ENCODE measurements at places on chromosomes 3 and 15.

DNA sequence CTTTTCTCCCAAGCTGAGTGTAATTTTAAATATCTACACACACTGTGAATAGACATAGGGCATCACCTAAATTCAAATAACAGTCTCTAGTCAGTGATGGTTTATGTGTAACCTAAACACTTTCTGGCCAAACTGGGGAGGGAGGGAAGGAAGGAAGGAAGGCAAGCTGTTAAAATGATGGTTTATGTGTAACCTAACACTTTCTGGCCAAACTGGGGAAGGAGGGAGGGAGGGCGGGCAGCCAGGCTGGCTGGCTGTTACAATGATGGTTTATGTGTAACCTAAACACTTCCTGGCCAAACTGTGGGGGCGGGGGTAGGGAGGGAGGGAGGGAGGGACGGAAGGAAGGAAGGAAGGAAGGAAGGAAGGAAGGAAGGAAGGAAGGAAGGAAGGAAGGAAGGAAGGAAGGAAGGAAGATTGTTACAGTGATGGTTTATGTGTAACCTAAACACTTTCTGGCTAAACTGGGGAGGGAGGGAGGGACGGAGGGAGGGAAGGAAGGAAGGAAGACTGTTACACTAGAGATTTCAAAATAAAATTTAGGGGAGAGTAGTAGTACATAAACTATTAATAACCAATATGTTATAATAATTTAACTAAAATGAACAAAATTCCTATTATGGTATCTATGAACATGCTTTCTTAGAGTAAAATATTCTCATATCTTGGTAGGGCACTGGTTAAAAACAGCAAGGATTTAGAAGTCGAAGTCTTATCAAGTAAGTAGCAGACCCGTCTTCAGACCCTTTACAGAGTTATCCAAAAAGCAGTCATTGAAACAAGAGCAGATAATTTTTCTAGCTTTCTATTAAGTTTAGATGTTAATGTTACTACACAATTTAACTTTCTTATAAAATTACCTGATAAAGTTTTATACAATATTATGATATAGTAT is 148.1 kb downstream of the LMLN start:
- DNase-seq: no peak

DNA sequence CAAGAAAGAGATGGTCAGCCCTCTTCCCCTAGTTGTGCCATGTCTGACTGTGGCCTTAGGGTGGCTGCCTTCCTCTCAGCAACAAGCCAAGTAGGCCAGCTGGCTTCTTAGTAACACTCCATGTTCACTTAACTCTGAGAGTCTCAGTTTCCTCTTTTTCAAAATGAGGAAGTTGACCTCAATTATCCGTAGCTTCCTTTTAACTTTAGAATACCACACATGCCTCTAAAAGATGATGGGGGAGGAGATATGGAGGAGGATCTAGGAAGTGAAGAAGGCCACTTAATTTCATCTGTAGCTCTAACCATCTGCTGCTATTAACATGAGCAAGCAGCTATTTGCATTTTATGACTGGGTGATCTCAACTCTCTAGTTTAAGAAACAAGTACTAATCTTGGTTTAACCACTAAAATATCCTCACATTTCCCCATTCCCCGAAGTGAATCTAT is 32.9 kb downstream of the CD200R1L start:
- DNase-seq: no peak

- no peak for DNase-seq
Measured at GRCh38 chr3:12905316-12906071, 64.1 kb upstream of the RPL32 start.

DNA sequence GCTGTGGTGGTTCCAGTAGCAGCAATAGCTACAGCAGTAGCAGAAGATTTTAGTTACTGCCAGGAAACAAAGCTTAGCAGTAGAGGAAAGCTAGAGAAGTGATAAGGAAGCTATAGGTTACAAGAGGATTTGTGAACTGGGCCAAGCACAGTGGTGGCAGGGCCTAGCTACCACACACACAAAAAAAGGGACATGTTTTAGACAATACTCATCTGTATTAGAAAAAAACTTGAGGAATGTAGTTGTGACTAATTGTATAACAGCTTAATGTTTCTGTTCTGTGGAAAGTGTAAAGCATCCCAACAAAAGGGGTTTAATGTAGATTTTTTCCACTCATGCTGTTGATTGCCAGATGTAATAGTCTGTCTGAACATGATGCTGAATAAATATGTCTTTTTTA is 29.9 kb upstream of the PFN2 start:
- no peak for DNase-seq

DNA sequence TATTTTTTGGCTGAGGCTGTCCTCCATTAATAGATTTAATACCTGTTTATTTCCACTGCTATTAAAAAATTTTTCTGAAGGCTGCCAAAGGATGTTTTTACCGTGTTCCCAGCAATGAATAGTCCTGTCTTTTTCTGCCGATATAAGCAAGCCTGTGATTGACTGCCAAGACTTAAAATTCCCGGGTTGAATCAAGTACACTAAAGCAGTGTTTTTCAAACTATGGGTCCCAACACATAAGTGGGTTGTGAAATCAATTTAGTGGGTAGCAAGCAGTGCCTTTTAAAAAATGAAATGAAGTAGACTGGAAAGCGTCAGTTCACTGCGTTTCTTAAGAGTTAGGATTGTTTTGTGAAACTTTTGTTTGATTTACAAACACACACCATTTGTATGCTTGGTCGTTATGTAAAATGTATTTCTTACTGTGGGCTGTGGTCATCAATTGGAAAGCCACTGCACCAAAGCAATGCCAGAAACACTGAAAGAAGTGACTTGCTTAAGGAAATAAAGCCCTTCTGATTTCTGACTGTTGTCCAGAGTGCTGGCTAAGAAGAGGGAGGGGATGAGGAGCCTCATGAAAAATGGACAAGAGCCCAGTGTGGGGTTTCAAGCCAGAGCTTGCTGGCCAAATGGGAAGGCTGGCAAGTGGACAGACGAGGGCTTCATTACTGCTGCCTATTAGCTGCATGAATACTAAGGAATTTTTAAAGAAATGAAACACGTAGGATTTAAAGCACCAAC is 206.0 kb downstream of the THRB start:
- no peak for DNase-seq

- DNase-seq: no peak
Measured at GRCh38 chr3:58659051-58659675, 7.4 kb downstream of the FAM3D start.

DNA sequence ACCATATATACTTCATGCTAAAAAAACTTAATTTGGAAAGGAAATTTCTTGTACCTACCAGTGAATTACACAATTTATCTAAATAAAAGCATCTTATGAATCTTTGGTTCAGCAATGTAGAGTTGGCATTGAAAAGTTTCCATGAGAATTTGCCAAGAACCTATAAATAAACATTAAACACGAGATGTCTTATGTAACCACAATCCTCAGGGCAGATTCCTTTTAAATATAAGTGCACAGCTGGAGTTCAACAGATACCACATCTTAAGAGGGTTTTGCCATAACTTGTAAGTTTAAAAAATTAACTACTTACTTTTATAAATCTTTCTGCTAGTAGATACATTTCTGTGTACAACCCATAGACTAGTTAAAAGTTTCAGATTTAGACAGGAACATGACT is 499.3 kb upstream of the ARRDC4 start:
- DNase-seq: no peak

GRCh38 chr3:113249601-113250000 is 38.2 kb downstream of the BOC start:
- no peak for DNase-seq

DNA sequence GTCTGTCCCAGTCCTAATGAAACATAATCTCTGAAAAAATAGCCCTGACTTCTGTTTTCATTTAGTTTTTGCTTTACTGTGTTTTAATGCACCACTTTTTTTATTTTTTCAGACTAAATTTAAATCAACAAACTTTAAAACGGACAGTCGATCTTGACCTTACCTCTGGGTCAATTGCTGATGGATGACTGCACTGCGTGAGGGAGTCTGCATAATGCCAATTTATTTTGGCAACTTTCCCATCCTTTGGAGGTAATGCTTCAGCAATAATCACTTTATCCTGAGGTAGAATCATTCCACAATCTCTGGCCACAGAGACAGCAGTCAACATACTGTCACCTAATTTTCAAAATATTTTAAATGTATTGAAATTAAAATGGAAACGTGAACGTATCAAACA is 32.5 kb upstream of the GP5 start:
- DNase-seq: peak; percentile 43

DNA sequence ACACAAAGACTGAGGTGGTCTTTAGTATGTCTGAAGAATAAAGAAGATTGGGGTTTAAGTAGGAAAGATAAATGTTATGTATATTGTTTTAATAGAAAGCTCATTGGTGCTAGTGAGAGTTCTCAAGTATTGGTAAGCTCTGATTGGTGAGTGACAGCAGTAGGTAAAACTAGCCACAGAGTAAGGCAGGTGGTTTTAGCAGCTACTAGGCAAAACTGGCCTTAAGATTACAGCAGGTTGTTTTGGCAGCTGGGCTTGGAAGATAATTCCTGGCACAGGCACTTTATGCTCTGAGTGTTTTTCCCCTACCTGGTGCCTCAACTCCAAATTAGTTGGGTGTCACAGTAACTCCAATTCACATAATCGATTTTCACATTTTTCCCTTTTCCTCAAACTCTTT is 66.3 kb downstream of the STAG1 start:
- no peak for DNase-seq

GRCh38 chr3:185930393-185931107 is 7.3 kb downstream of the TRA2B start:
- no peak for DNase-seq

GRCh38 chr3:101926594-101927105 is 77.3 kb downstream of the NFKBIZ start:
- no peak for DNase-seq

GRCh38 chr3:11390411-11391131 is 118.4 kb downstream of the ATG7 start:
- no peak for DNase-seq

DNA sequence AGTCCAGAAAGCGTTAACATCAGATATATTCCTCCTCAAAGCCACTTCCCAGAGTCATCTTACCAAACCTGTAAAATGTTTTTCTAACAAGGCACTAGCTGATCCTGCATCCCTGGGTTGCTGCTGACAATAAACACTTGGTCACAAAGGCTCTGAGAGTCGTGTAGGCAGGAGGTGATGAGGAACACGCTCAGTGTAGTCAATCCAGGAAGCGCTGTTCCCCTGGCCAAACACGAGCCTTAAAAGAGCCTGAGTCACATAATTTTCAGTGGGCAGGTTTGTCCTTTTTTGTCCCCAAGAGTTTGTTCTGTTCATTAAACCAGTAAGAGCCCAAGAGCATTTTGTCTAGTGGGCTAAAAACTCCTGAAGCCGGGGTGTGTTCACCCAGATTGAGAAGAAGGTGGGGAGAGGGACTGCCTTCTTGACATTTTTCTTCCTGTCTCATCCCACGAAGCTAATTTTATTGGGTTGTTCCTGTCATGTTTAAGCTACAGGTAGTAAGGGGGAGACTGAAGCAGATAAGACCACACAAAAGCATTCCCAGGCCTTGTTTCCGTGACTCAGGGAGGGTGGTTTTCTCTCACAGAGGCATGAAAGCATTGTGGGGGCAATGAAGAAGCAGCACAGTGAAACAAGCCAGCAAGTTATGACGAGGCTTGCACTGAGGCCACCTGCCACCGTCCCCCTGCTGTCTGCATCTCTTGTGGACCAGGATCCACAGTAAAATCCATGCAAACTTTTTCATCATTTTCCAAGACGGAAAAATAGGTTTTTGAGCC is 73.7 kb downstream of the FOXB1 start:
- no peak for DNase-seq

DNA sequence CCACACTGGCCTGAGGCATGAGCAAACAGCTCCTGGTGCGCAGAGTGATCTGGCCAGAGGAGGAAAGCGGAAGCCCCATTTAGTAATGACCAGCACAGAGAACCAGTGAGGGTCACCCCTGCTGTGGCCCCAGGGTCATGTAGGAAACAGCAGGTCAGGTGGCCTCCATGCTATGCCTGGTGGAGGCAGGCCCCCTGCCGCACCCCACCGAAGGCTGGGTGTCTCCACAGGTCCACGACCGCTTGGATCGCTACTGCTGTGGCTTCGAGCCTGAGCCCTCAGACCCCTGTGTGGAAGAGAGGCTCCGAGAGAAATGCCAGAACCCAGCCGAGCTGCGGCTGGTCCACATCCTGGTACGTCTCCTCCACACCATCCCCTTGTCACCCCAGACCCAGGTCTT is 52.6 kb downstream of the POMGNT2 start:
- DNase-seq: no peak

DNA sequence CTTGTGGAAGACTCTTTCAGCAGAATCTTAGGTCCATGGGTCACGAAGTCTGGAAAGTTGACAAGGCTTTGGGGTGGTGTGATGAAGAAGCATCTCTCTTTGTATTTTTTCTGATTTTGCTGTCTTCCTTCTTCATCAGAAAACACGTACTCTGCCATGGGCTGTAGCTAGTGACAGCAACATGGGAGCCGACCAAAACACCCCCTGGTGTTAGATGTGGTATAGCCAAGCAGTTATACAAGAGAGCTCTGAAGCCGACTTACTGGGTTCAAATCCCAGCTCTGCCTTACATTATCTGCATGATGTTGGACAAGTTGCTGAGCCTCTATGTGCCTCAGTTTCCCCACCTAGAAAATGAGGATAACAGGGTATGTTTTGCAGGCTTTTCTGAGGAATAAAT is 32.9 kb upstream of the LYZL4 start:
- no peak for DNase-seq

DNA sequence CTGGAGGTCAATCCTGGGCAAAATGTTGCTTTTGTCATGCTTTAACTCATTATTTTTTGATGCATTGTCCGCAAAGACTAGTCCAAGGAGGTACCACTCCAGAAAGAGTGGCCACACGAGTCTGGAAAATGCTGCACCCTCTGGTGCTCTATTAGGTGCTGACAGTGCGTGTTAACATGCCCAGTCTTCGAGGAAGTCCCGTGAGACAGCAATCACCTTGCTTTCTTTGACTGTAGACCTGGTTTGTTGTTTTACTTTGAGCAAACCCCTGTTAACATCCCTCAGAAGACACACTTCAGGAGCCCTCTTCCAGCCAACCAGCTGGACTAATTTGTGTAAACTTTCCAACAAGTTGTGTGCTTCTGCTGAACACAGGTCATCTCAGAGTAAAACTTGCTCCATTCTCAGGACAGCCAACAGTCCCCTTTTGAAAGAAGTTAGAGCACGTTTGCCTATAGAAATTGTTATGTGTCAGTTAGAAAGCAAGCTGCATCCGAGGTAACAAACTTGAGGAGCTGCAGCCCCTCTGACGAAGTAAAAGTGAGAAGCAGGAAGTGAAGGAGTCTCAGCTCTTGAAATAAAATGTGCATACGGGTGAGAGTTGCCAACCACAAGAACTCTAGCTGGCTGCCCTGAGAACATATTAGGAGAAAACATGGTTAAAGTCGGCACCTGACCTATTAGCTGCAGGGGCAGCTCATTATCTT is 205.0 kb downstream of the LPP start:
- peak; percentile 26 for DNase-seq

DNA sequence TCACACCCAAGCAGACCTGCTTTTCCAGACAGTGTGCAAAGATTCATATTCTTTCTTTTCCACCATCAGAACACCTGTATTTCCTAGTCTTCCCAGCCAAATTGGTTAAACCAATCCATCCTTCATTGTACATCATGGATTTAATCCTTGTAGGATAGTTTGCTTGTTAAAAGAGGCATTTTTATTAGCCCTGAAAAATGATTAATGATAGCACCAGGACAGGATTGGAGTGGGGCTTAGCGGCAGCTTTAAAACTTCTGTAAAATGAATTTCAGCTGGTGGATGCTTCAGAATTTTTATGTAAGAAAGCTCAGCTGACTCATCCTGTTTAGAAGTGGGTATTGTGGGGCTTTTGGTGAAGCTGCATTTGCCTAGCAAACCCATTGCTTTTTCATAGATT is 36.1 kb upstream of the ARHGEF26 start:
- no peak for DNase-seq

GRCh38 chr3:48929358-48930035 is 10.9 kb downstream of the ARIH2 start:
- no peak for DNase-seq

All from DMS79 treated with DMSO at 0.1 percent for 48 hours (cell line).